ENCODE measurements at places on chromosomes 2 and 18.

DNA sequence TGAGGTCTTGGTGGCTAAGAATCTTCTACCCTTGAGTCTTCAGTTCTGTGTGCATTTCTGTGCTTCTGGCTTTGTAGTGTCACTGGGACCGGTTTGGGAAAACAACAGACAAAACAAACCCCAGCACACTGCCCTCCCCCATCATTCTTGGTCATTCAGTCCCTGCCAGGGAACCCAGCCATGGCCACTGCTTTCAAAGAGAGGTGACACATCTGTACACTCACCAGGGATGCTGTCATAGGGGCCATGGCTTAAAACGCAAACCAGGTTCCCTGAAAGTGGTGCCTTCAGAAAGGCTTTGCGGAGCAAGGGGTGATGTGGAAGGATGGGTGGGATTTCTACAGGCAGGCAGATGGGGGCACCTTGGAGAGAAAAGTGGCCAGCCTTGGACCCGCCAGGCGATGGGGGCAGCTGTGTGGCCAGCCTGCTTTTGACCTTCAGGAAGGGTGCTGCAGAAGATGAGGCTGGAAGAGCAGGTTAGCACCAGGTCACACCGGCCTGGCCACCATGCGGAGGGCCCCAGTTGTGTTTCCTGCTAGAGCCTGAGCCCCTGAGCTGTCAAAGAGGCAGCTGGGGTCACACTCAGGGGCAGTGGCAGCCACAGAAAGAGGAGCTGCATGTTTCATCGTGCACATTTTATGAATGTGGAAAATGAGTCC, 101.3 kb downstream of the INHBB start:
- DNase-seq, result no peak

DNA sequence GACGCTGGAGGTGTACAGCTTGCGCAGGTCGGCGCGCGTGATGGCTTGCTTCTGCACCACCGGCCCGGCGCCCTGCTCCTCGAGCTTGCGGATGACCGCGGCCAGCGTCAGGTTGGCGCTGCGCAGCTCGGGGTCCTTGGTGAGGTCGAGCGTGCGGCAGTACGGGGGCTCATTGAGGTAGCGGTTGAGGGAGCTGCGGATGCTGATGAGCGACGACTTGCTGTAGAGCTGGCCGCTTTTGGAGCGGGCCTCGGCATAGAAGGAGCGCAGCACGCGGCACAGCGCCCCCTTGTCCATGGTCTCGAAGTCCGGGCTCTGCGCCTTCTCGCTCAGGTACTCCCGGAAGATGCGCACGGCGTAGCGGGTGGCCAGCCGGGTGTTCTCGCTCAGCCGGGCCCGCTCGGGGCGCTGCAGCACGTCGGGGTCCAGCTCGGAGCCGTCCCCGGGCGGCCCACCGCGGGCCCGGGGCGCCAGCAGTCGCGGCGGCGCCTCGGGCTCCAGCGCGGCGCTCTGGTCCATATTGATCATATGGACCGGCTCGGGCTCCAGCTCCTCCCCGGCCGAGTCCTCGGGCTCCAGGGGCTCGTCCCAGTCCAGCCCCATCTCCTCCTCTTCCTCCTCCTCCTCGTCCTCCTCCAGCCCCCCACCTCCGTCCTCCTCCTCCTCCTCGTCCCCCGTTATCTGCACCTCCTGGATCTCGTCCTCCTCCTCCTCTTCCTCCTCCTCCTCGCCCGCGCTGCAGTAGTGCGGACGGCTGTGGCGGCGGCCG, 523 bp downstream of the KCTD1 start:
- peak; percentile 92 for DNase-seq

DNA sequence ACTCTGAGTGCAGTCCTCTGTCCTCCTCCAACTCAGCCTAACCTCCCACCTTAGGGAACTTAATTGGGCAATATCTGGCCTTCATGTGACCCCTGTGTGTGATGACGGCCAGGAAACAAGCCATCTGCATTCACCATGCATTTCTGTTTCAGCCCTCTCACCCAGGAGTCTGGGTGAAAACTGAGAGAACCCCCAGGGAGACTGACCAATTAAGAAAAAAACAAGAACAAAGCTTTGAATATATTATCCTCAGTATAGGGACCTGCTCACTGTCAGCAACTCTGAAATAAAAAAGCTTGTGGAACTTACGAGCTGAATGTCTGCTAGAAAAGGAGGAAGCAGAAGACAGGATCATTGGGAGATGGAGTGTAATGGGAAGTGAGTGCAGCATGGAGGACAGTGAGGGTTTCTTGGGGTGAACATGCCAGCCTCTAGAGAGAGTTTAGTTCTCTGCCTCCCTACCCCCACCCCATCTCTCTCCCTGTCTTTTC, 9.5 kb downstream of the MAPRE2 start:
- DNase-seq, result no peak

GRCh38 chr18:52963481-52963880, 623.5 kb downstream of the DCC start:
- peak; percentile 67 for DNase-seq

DNA sequence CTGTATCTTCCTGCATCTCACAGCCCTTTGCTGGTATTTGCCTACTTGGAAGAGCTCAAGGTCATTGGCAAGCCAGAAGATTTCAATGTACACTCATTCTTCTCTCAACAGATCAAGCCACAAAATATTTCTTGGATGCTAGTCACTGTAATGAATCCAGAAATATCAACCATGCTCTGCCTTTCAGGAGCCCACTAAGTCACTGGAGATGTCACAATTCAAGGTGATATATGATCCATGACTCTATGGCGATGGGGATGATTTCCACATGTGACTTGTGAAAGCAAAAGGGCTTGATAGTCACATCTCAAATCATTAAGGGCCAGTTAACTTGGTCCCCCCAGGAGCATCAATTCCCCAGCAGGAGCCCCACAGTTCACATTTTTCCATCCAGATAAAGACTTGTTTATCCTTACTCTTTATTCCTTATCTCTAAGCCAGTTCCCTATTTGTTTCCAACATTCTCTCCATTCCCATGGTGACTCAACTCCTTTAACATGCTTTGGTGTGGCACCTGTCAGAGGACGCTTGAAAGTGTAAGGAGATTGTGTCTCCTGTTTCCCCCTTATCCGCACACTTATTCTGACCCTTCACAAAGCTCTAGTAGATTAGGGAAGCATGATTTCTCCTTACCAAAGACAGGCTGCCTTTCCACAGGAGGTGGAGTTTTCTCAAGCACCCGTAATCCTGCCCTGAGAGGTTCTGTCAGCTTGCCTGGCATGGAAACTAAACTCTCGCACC, 15.8 kb downstream of the PKDCC start:
- DNase-seq, result peak; percentile 91

DNA sequence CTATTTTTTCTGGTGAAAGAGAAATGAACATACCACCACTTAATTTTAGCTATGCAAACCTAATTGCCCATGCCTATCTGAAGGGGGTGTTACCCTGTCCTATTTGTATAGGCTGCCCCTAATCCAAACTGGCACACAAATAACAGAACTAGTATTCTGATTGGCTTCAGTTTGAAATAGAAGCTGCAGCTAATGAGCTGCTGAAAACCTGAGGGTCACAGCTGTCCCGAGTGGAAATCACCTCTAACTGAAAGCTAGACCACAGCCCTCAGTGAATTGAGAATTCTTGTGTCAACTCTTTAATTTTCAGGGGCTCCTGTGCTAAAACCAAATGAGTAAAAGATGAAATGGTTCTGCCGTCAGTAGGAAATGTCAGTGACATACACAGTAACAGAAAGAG, 28.7 kb downstream of the CCDC141 start:
- DNase-seq, result no peak

- no peak for DNase-seq
Observed at GRCh38 chr2:37721201-37721560, 49.7 kb upstream of the CDC42EP3 start.

- DNase-seq, result no peak
Observed at GRCh38 chr2:148523315-148523714, 121.2 kb upstream of the EPC2 start.

GRCh38 chr2:159922563-159922962, 124.6 kb upstream of the CD302 start:
- no peak for DNase-seq

DNA sequence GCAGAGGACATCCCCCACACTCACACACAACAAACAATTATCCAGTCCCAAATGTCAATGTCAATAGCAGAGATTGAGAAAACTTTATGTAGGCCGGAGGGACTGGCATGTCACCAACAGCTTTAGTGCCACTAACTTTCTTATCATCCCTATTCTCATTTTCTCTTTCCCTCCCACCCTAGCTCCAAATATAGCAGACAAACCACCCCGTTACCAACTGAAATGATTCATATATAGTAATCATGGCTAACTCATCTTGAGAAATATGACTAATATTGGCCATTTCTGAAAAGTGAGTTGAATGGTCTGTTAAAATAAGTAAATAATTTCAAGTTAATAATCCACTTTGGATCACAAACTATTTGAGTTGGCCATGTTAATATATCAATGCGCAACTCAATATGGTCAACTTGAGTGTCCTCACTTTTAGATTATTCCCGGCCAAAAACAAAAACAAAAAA, 242.1 kb upstream of the RND3 start:
- DNase-seq, result no peak

DNA sequence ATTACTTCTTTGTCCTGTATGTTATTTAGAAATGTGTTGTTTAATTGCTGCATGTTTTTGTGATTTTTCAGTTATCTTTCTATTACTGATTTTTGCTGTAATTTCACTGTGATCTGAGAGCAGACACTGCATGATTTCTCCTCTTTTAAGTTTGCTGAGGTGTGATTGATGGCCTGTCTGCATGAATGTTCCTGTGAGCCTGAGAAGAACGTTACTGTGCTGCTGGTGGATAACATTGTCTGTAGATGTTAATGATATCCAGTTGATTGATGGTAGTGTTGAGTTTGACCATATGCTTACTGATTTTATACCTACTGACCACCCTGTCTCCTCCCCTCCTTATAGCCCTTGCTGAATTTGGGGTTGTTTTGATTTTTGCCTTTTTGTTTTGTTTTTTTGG, 37.4 kb upstream of the KCNG2 start:
- DNase-seq, result no peak

DNA sequence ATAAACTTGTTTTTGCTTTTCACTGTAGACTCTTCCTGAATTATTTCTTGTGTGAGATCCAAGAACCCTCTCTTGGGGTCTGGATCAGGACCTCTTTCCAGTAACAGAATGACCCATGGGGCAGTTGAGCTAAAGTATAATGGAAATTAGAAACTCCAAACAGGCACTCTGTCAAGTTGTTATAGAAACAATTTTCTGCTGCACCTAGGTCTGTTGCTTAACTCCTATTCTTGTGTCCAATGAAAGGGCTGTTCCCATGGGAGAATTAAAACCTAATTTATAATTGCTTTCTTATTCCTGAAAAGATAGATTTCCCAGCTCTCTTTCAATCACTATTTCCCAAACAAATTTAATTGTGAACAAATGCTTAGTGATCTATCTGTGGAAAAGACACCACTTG, 1341.3 kb upstream of the PIK3C3 start:
- no peak for DNase-seq

DNA sequence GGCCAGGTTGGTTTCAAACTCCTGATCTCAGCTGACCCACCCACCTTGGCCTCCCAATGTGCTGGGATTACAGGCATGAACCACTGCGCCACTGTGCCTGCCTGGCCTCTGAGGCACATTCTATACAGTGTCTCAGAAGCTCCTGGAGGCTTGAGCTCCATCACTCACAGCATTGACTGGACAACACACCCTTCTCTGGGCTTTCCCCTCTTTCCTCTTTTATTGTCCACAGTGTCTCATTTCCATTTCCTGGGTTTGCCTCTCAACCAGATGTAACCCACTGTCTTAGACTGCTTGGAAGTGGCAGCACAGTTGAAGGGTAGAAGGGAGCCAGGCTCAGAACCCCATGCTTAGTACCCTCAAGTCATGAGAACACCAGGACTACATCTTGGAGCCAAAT, 208.1 kb downstream of the MTX2 start:
- no peak for DNase-seq

DNA sequence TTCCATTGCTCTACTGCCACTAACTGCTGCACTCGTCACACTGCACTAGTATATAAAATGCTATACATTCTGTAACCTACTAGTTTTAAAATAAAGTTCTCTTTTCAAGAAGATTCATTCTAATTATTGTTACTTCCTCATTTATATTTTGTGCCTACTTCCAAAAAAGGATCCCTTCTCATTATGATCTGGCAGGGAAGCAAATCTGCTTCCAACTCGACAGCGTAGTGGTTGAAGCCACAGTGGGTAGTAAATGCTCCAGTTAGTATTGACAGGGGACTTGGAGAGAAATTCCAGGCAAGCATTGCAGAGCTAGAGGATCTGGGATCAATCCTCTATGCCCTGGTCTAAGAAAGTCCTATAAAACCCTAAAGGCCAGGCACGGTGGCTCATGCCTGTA, 53.3 kb upstream of the AP1S3 start:
- no peak for DNase-seq

GRCh38 chr2:112133344-112133743, 4.8 kb upstream of the FBLN7 start:
- no peak for DNase-seq

DNA sequence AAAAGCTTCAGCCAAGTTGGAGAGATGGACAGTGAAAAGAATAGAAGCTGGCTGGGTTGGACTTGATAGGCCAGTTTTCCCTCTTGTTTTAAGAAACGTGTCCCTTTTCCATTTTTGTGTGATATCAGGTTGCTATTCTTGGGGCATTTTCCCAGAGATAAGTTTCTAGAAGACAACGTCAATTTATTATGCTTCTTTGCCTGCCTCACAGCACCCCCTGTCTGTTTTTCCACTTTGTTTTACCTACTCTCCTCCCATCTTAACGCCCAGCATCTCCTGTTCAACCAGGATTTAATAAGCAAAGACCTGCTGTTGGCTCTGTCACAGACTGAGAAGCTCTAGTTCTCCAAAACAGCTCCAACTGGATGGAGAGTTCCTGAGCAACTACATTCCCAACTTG, 317.8 kb upstream of the ZNF521 start:
- DNase-seq, result peak; percentile 37

DNA sequence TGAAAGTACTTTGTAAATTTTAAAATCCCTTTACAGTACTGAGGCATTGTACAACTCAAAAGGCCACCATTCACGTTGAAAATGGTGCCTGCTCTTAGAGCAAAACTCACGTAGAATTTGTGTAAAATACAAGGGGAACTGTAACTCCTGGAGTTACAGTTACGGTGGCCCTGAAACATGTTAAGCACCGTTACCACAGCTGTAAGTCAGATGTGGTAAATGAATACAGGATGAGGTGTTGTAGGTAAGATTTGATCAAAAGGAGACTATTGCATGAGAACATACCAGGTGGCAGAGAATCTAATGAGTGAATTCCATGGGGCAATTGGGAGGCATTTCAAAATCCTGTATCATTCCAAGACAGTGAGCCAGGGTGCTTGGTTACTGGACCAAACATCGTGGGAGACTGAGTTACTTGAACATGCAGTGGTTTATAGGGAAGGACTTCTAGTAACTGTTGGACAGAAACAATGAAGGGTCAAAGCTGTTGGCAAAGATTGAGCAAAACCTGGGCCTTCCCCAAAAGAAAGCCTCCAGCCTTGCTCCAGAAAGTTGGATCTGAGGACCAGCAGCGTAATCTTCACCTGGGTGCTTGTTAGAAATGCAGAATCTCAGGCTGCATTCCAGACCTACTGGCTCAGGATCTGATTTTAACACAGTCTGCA, 535.8 kb upstream of the POU3F3 start:
- DNase-seq, result no peak

- DNase-seq, result peak; percentile 88
Observed at GRCh38 chr2:204325468-204325867, 219.8 kb upstream of the PARD3B start.

GRCh38 chr2:120404274-120404673, 58.3 kb downstream of the INHBB start:
- DNase-seq, result no peak

All from mesendoderm (in vitro differentiated cells).